ENCODE measurements at places on chromosomes 1 and 21.

GRCh38 chr21:28992526-28993292 is at the start of gene LTN1:
Gene LTN1, minus strand, starts transcription at chr21:28992877. Its CDS starts 72 bp downstream, at chr21:28992805.
- DNase-seq = peak; percentile 99

DNA sequence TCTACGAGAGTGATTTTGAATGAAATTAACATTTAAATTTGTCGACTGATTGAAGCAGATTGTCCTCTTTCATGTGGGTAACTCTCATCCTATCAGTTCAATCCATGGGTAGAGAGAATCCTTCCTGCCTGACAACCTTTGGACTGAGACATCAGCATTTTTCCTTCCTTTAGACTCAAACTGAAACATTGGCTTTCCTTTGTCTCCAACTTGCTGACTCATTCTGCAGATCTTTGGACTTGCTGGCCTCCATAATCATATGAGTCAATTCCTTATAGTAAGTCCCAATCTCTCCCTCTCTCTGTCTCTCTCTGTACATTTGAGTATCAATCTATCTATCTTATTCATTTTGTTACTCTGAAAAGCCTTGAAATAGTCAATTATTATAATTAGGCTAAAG is 416.7 kb downstream of the LRRIQ3 start:
- no peak for DNase-seq

- no peak for DNase-seq
Observed at GRCh38 chr21:31338908-31339368, 5.1 kb downstream of the TIAM1 start.

GRCh38 chr1:35315649-35316048 is 47.1 kb downstream of the ZMYM4 start:
- no peak for DNase-seq

DNA sequence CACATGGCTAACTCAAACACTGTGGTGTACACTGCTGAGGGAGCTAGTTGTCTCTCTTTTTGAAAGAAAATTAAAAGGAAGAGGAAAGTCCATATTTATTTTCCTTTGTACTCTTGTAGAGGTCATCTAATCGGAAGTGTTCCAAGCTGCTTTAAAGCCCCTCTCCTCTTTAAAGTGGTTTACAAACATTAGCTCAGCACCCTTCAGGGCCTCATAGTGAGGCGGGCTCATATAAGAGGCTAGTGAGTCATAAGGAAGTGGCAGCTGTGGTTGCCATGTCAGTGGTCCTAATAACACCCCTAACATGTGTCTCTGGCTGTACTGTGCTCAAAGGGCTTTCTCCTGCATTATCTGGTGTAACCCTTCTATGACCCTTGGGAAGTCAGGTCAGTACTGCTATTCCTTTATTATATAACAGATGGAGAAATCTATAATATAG is 104.4 kb upstream of the SERBP1 start:
- DNase-seq = no peak

- DNase-seq = no peak
Observed at GRCh38 chr1:181104790-181105133, 16.3 kb downstream of the IER5 start.

GRCh38 chr1:235199441-235199840 is 38.4 kb upstream of the RBM34 start:
- peak; percentile 7 for DNase-seq

DNA sequence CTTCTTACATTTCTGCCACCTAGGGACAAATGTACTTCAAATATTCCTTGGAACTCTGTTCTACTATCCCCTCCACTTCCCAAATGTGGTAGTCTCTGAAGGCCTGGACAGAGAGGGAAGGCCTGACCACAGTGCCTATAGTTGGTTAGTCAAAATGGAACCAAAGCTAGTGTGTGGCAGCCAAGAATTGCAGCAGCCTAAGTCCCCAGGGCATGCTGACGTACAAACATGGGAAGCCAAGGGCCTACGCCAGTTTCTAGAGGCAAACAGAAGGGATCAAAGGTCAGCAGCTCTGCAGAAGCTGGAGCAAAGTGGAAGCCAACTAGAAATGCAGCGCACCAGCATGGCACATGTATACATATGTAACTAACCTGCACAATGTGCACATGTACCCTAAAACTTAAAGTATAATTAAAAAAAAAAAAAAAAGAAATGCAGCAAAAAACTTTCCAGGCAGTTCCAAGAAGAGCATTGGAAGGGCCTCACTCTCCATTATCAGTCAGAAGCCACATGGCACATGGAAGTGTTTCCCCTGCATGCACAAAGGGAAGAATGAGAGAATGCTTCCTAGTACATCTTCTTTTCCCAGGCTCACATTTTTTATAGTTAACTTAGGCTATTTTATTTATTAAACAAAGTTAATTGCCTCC is 39.4 kb upstream of the GADD45A start:
- DNase-seq = no peak

DNA sequence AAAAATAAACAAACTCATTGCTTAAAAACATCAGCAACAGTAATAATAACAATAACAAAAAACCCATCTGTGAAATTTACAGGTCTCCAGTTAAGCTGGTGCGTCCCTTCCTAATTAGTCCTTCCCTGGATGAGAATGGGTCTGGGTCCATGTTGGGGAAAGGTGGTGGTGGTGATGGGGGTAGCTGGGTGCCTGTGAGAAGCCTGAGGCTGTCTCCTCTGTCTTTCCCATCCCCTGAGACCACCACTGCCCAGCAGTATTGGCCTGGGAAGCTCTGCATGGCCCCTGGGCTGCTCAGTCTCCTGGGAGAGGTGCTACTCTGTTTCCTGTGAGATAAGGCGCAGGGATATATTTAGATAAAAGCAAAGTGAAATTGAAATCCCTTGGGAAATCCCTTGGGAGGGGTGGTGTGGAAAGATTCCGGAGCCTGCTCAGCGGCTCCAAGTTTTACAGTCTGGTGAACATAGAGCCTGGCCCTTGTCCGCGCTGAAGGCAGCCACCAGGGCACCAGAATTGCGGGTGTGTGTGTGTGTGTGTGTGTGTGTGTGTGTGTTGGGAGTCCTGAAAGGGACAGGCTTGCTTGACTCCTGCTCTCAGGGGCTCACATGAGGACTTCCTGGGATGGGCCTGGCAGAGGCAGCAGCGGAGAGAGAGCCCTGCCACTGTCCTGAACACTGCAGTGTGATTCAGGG is 150.2 kb downstream of the FOXD2 start:
- no peak for DNase-seq

GRCh38 chr1:31961536-31961935 is 23.4 kb upstream of the PTP4A2 start:
- no peak for DNase-seq

- DNase-seq = no peak
Observed at GRCh38 chr1:97505289-97505688, 415.5 kb downstream of the DPYD start.

All from fibroblast of skin of left quadriceps (primary cell).